Breast epithelium (tissue), 4 donors: ENCODE measurements at places on chromosomes 2 and 18.

GRCh38 chr18:36311026-36311570, 13.6 kb downstream of the FHOD3 start:
- DNase-seq = no peak

DNA sequence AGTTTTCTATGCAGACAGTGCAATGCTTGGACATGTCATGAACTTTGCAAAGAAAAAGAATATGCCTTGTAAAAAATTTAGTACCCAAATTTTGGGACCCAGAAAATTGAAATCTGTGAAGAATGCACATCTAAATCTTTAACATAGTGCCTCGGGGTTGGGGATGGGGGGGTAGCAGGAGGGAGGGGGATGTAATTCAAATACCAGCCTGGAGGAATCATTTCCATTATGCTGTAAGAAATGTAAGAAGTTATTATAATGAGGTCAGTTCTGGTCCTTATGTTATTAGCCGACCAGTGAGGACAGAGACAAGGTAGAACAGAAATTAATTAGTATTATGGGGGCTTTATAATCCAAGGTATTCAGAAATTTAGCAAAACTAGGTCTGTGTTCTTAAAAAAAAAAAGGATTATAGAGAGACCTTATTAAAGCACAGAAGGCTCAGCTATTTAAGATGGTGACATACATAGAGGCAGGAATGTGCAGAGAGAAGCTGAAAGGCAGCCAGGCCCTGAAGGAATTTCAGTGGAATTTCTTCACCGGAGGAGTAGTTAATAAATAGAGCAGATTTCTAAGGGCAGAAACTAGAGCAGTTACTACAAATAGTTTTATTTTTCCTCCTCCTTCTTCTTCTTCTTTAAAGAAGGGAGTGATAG, 89.0 kb upstream of the RBMS1 start:
- peak; percentile 67 for DNase-seq

DNA sequence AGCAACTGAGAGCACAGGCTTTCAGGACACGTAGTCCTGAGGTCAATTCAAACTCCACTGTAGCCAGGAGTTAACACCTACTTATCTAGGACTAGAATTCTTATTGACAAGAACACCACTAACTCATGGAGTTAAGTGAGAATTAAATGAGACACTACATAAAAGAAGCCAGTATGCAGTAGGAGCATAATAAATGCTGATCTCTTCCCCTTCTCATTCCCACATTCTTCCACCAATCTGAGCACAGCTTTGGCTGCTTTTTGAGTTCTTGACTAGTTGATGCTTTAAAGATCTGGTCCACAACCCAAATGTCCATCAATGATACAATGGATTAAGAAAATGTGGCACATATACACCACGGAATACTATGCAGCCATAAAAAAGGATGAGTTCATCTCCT, 55.2 kb downstream of the TTC32 start:
- DNase-seq = no peak

DNA sequence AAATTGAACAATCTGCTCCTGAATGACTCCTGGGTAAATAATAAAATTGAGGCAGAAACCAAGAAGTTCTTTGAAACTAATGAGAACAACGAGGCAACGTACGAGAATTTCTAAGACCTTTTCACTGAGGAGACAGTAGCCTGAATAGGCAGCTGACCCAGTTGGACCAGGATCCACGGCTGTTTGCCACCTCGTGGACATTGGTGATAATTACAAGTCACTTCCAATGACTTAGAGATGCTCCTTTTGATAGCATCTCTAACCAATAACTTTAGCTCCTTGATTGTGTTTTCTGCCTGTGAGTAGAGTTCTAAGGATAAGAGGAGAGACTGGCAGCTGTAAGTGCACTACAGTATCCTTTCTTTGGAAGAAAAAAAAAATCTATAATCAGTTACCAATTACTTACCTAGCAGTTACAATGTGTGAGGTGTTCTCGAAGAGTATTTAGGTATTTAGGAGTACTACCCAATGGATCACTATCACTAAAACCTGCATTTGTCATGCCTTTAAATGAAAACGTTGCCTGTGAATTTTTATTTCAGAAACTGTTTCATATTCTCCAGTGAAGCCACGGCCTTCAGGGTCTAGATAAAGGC, 31.3 kb upstream of the CNTNAP5 start:
- DNase-seq = no peak

DNA sequence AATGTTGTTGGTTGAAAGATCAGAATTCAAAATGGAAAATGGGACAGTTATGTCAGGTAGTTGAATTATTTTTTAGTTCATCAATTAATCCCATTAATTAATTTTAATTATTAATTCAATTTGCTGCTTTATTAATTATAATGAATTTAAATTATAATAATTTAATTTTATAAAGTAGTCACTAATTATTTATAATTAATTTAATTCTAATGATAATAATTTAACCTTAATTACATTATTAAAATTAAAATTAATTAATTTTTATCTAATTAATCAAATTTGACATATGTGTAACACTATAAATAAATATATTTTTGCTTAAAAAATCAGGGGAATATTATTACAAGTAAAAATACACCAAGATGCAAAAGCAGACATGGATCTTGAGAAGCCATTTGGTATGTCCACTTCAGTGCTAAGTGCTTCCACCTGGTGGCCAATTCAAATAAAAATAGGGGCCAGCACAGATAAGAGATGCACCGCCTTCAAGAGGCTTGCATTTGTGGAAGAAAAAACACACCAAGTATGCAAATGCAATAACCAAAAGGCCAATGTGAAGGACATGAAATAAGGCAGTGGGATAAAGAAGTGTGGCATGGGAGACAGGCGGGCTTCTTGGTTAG, 73.2 kb downstream of the MBP start:
- DNase-seq = no peak

GRCh38 chr2:168635065-168635577, 167.3 kb upstream of the NOSTRIN start:
- DNase-seq = no peak
